Fibroblast of skin of left biceps (primary cell): ENCODE measurements at places on chromosomes 11 and 22.
A peak's percentile ranks its signal among the peaks of the same experiment; 100 is the strongest.

DNA sequence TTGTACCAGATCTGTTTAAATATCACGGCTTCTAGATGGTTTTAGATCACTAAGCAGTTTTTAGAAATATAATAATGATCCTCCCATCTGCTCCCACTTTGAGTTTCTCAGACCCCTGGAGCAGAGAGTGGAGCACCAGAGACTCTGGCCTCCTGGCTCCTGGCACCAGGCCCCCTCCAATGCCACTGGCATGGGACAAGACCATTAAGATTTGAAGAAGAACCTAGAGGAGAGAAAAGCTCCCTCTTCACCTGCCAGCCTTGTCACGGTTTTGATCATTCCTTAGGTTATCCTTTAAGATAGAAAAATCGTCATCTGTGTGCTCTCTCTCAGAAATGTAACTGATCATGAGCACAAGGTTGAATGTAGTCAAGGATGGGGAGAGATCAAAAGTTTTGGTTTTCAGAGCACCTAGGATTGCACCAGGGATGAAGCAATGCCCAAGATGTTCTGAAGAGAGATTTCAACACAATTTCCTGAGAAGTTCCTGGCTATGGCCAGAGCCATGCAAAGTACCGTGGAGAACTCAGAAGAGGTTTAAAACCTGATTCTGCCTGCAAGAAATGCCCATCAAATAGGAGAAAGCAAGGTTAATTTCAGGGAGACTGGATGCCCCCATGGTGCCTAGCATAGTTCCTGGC is 22.2 kb downstream of the IL10RA start:
- DNase-seq, result no peak

GRCh38 chr11:68610452-68611116 is 73.8 kb upstream of the GAL start:
- no peak for DNase-seq

DNA sequence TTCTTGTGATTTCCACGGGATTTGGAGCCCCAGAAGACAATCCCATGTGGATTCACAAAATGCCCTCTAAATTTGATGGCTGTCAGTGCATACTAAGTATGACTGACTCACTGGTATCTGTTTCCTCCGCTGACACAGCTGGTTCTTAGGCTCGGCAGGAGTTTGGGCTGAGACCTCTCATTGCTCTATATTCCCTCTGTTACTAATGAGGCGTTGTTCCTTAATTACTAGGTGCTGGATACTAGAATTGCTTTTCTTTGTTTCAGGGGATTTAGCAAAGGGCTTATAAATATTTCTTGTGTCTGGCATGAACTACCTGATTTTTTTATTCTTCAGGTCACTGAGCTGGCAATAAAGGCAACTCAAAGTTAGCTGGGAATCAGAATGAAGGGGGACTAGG is 53.2 kb upstream of the EHF start:
- DNase-seq, result no peak

DNA sequence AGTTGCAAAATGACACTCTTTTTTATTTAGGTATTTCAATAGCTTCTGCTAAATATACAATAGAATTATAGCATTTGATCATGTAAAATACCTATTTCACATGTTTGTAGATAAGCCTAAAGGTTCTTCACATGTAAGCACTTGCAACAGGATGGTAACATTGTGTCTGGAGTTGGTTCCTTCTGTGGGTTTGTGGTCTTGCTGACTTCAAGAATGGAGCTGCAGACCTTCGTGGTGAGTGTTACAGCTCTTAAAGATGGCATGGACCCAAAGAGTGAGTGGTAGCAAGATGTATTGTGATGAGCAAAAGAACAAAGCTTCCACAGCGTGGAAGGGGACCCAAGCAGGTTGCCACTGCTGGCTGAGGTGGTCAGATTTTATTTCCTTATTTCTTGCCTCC is 246.4 kb upstream of the PDGFD start:
- no peak for DNase-seq

- peak; percentile 79 for DNase-seq
Observed at GRCh38 chr11:128409476-128409875, 177.9 kb downstream of the ETS1 start.

- DNase-seq, result no peak
Observed at GRCh38 chr11:68550485-68550817, 89.9 kb downstream of the PPP6R3 start.

DNA sequence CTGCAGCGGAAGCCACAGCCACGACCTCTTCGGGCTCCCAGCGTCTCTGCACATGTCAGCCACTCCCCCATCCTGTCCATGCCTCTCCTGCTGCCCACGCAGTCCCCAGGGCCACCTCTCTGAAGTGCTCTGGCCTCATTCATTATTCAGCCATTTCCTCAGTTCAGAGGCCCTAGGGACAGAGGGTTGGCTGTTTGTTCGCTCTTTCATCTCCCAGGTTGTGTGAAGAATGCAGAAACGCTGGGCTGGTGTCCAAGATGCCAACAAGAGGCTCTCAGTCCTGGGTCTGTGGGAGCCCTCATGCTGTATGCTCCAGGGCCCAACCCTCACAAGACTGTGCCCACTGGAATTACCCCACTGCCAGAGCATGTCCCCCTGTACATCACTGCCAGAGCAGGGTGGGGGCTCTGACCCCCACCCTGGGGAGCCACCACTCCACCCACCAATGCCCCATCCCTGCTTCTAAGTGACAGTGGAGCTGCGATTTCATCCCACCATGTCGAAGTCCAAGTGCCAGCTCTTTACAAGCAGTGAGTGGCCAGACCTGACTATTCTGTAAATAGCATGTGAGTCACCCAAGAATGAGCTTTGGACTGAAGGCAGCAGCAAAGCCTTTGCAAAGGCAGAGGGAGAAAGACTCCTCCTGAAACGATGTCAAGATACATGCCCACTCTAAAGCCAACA is 209.6 kb downstream of the BUD13 start:
- no peak for DNase-seq

DNA sequence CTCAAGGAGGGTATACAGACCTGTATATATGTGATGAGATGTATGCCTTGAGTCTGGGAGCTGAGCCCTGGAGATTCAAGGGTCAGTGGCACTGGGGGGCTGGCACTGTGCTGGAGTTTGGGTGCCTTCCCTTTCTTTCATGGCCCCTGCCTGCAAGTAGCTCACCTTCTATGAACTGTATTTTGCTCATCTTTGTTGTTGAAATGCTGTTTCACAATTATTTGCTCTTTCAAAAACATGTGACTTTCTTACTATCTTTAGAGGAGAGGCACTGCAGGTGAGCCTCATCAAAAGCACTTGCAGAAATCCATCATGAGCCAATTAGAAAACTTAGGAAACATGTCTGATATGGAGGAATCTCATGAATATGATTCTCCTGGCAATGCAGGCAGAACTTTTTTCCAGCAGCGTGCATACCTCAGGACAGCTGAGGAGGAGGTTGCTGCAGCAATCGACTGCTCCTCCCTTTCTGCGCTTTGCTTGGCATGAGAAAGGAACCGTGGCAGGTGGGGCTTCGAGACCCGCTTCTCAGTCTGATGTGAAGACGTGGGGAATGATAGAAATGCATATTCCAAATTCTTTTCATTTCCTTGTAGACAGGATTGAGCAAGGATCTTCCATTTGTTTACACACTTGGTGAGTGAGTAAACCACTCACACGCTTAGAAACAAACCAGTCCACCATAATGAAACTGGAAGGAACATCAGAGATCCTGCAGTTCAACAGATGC is 178.4 kb upstream of the E2F8 start:
- no peak for DNase-seq

DNA sequence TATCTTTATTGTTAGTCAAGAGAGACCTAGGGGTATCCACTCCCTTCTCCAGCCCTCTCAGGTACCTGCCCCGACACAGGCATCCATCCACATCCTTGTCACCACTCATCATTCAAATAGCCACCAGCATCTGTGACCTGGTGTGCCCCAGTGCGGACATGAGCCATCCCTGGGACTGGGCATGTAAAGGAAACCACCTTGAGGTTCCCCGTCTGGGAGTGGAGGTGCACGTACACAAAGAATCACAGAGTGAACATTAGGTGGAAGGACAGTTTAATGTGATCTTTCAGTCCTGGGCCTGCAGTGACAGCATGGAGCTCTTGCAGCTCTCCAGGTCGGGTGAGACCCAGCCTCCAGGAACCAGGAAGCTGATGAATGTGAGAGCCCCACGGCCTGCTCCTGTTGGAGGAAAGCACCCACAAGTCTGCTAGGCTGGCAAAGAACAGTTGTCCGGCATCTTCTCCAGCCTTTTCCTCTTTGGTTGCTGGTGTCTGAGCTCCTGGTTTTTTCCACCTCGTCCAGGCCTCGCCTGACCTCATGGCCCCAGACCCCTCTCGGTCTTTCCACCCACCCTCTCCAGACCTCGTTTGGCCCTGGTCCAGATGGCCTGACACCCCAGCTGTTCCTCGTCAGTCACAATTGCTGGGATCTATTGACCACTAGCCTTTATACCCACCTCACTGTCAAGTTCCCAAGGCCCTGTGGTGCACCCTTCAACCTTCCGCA is 16.5 kb downstream of the PSMD13 start:
- DNase-seq, result no peak

DNA sequence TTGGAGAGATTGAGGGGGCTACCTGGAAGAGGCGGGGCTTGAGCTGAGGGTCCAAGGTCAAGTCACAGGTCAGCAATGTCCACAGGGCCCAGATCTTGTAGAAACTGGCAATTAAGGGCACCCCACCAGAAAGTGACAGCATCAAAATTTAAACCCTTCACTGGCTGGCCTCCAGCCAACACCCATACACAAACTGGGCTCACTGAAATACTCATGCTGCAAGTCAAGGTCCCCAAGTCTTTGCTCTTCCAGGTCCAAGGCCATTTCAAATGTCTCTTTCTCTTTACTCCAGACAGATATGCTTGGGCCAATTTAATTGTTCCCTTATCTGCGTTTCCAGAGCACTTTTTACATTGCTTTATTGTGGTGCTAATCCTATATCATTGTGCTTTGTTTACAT is 36.4 kb downstream of the LMO2 start:
- no peak for DNase-seq

DNA sequence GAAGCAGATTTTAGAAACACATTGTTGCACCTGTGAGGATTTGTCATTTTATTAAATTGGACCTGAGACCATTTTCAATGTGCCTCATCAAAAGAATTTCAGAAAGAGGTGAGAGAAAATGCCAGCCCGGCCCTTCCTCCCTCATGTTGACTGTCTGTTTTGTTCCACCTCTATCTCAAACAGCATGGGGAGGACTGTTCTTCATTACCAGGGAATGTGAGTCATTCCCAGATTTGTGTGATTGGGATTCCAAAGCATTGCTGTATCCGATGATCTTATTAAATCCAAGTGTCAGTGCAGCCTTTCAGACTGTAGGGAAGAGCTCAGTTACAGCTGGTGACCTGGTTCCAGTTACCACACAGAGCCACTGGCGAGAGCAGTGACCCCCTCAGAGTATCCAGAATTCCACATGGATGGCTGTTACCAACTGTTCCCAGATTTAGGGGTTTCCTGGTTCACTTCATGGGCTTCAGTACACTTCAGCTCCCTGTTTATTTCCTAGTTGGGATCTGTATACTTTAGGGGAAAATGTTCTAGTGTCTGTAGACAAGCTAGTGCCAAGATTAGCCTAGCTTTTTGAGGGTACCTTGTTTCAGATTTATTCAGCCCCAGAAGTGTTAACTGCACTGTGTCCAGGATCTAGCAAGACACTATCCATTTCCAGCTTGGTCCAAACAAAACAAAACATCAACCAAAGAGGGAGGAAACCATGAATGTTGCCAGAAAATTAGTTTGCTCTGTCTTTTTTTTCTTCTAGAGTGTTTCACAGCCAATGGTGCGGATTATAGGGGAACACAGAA is 20.9 kb downstream of the KREMEN1 start:
- DNase-seq, result peak; percentile 83
